ENCODE measurements at places on chromosomes 16 and 17.

GRCh38 chr17:32498391-32498790 is 11.6 kb downstream of the CDK5R1 start:
- DNase-seq = no peak

GRCh38 chr16:86496929-86497461 is 13.3 kb upstream of the FOXF1 start:
- DNase-seq = no peak

- no peak for DNase-seq
Observed at GRCh38 chr16:23436951-23437350, 16.0 kb downstream of the COG7 start.

- DNase-seq = peak; percentile 85
Observed at GRCh38 chr16:57601801-57602478, 26.5 kb upstream of the ADGRG1 start.

DNA sequence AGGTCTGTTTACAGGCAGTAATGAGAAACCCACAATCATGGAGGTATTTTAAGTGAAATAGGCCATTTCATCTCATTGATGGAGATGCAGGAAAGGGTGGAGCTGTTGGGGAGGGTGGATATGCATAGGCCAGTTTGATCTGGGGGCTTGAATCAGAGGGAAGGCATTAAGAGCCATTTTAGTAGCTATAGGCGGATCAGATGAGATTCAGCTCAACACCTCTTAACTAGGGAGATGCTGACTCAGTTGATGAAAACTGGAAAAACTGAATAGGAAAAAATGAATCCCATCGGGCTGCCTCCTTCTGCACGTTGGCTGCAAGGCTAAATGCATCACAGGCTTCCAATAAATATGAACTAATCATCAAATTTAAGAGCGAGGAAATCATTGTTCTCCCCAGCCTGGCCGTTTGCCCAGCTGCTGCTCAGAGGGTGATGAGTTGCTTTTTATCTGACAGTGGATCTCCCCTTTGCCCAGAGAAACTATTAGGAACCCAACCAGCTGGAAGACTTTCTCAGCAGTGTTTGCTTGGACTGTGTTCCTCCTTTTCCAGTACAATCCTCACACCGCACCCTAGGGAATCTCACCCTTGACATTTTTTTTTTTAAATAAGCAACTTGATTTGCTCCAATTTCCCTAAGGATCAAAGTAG is 149.6 kb downstream of the SOX9 start:
- DNase-seq = no peak
